ENCODE measurements at places on chromosomes 1 and 21.

GRCh38 chr1:173784997-173785396 is 39.5 kb upstream of the DARS2 start:
- DNase-seq, result no peak

DNA sequence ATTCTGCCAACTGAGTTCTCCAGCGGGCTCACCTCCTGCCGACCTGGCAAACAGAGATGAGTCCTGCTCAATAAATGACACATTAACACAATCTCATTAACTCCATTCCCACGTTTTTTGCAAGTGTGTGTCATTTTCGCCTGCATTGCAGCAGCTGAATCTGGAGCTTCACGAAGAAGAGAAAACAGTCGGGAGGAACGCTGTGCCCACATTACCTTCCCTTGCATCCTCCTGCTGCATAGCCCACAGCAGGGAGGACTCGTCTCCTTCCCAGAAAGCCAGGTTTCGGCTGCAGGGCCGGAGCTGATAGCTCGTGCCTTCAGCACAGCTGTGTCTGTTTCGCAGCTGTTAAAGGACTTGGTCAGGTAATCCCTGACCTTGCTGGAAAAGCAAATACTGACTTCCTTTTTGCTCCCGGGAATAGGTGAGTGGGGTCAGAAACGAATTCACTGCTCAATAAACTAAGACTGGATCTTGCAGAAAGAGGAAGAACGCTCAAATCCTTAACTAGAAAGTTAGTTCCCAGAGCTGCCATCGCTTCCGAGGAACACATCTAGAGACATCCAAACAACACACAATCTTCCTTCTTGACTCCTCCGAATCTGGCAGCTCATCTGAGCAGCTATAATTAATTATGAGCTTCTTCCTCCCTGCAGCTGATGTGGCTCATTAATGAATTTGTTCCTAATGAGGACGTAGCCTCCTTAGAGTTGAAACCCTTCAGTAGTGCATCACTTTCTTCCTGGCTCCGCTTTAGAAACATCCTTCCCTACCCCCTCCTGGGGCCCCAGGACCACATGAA is 33.0 kb downstream of the KANK4 start:
- no peak for DNase-seq

DNA sequence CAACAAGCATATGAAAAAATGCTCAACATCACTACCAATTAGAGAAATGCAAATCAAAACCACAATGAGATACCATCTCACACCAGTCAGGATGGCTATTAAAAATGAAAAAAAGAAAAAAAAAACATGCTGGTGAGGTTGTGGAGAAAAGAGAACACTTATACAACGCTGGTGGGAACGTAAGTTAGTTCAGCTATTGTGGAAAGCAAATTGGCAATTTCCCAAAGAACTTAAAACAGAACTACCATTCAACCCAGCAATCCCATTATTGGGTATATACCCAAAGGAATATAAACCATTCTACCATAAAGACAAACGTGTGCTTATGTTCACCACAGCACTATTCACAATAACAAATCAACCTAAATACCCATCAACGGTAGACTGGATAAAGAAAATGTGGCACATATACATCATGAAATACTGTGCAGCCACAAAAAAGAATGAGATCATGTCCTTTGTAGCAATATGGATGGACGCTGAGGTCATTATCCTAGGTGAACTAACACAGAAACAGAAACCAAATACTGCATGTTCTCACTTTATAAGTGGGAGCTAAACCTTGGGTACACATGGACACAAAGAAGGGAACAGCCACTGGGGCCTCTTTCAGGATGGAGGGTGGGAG is 49.5 kb downstream of the LYST start:
- DNase-seq, result no peak

GRCh38 chr1:2463396-2463795 is 12.7 kb upstream of the PLCH2 start:
- DNase-seq, result no peak

DNA sequence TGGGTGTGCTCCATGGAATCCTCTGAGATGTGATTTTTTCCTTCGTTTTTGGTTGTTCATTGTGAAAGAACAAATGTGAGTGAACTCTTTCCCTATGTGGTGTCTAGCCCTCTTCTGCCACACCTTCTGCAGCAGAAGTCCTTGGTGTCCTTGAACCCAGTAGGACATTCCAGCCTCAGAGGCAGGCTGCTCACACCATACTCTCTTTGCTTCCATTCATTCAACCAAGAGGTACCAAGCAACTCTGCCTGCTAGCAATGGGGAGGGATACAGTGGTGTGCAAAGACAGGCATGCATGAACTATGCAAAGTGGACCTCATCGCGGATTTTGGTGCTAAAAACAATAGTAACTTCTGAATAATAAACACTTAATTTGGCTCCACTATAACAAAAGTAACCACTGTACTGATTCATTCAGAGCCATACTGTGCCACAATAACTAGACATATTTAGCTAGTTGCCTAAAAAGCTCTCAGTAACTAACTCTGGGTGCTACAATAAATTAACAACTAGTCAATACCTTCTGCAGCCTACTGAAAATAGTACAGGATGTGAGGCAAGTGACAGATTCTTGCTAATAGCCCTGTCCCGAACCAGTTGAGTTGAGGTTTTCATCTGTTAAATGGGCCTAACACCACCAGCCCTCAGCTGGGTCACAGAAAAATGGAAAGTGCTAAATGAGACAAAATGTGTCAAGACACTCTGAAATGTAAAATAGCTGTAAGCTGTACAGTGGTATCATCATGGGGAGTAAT is 155.4 kb downstream of the SLC45A1 start:
- DNase-seq, result no peak

- DNase-seq, result no peak
Observed at GRCh38 chr1:243441601-243442000, 185.8 kb downstream of the SDCCAG8 start.

GRCh38 chr1:170215072-170215885 is 69.5 kb downstream of the NTMT2 start:
- no peak for DNase-seq

DNA sequence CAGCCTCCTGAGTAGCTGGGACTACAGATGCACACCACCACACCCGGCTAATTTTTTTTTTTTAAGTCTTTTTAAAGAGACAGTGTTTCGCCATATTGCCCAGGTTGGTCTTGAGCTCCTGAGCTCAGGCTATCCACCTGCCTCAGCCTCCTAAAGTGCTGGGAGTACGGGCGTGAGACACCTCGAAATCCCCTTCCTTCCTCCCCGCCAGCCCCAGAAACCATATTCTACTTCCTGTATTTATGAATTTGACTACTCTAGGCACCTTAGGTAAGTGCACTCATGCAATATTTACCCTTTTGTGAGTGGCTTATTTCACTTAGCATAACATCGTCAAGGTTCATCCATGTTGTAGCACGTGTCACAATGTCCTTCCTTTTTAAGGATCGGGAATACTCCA is 6.9 kb upstream of the LRP8 start:
- DNase-seq, result no peak

DNA sequence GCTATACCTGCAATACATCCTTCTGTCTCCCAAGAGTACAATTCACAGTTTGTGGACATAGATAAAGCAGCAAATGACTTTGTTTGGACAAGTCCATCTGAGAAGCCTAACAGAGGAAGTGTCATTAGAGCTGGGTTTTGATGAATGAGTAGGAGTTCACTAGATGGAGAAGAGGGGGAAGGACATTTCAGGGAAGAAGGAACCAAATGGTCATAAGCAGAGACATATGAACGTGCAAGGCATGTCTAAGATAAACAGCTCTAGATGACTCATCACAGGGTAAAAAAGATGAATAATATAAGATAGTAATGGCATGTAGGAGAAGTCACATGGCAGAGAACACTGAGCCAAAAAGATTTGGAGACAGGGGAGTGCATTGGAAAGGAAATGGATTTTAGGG is 54.5 kb downstream of the HMGB4 start:
- DNase-seq, result no peak

GRCh38 chr1:157163273-157164127 is 25.3 kb upstream of the ETV3 start:
- peak; percentile 13 for DNase-seq

- peak; percentile 64 for DNase-seq
Observed at GRCh38 chr1:226121587-226122400, 59.3 kb downstream of the H3-3A start.

GRCh38 chr1:45880930-45881329 is 77.5 kb downstream of the MAST2 start:
- DNase-seq, result no peak

GRCh38 chr1:179202161-179202560 is 27.3 kb downstream of the ABL2 start:
- no peak for DNase-seq

DNA sequence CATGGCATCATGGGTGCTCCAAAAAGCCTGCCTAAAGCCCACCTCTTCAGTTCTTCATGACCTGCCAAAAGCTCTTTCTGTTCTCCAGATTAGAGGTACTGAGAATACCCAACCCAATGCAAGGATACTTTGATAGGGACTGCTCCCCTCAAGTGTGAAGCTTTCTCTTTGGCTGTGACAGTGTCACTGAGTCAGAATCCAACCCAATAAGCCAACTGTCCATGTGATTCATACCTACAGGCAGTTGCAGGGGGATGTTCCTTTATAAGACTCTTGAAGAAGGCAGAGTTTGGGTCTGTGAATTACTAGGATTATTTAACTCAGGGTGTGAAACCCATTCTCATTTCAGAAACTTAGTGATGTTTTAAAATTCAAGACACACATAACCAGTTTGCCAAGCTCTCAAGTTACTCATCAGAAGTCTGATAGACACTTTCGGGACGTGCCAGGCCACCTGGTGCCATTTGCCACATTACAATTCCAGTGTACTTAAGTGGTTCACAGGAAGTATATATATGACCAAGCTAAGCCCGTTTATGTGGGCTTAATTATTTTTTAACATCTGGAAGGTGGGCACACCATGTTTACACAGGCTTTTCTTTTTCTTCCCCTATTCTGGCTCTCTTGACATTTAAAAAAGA is 265.8 kb downstream of the NFIA start:
- no peak for DNase-seq

DNA sequence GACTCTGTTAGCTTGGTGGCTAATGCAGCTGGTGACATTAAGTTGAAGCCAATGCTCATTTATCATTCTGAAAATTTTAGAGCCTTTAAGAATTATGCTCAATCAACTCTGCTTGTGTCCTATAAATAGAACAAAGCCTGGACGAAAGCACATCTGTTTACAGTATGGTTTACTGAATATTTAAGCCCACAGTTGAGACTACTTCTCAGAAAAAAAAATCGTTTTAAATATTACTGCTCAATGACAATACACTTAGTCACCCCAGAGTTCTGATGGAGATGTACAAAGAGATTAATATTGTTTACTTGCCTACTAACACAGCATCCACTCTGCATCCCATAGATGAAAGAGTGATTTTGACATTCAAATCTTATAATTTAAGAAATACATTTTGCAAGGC is 79.6 kb downstream of the NEGR1 start:
- no peak for DNase-seq

DNA sequence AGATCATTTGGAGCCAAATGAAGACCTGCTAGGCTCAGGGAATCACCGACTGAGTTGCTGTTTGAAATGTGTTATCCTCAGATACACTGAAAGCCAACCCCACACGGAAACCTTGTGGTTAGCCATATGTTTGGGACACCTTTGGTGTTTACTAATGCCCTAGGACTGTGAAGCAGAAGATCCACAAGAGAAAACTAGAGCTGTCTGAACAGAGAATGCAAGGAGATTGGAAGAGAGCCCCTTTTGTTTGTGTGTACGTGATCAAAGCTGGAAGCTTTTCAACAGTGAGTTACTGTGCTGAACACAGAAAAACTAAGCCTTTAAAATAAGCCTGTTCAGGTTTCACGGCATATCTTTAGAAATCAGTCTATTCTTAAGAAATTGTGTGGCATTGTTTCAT is 908.2 kb upstream of the ADGRL2 start:
- DNase-seq, result no peak

GRCh38 chr1:223678841-223679240 is 13.3 kb upstream of the CAPN8 start:
- no peak for DNase-seq

DNA sequence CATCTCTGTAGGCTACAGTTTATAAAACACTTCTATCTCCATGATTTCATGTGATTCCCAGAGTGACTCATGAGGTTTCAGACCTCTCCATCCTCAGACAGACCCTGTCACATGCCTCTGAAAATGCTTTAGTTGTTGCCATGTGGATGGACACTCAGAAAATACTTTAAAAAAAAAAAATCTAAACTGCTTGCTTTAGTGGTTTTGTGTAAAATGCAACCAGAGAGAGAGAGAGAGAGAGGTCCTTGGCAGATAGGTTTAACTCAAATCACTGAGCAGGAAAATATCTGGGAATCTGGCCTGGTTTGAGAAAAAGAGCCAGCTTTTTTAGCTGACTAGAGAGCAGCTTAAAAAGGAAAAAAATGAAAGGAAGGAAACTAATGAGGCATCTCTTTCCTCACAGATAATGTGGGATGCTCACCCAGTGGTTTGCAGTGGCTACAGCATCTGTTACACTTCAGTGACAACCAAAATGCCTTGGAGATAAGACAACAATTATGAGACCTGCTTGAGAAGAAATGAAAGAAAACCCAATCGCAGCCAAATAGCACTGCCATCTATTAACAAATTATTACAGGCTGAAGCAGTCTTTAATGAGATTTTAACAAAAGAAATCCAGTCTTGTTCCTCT is 54.6 kb upstream of the SYT14 start:
- DNase-seq, result no peak

- DNase-seq, result no peak
Observed at GRCh38 chr1:156953571-156953970, 33.1 kb downstream of the LRRC71 start.

- DNase-seq, result no peak
Observed at GRCh38 chr1:25128121-25128621, 104.1 kb downstream of the SYF2 start.

DNA sequence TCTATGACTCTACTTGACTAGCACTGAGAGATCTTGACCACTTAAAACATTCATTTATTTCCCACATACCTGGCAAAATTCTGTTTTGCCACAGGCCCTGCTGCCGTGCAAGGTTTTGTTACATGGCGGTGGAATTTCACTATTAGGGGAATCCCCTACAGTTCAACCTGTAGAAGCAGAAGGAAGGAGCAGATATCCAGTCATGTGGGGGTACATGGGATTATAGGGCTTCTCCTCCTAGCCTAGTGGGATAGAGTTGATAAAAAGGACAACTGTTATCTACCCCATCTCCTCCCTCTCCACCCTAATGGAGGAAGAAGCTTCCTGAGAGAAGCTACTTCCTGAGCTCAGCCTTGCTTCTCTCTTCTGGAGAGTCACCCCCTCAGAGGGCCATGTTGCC is 17.7 kb upstream of the PROK1 start:
- DNase-seq, result no peak

GRCh38 chr1:66416295-66416694 is 117.7 kb upstream of the SGIP1 start:
- DNase-seq, result no peak

DNA sequence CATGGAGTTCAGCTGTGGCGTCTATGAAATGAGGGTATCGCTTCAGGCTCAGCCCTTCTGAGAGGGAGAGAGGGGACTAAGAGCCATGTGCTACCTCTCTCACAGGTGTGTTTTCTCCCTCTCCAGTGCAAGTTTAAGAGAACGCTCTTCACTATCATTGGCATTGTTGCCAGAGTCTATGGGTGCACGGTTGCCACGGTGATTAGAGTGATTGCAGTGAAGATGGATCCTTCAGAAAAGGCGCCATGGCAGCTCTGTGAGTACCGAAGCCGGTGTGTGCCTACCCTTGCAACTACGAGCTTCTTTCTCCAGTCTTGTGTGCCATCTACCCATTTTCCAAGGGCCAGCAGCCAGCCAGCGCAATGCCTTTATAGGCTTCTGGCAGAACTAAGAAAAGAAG is 290.5 kb downstream of the OMA1 start:
- DNase-seq, result no peak

- no peak for DNase-seq
Observed at GRCh38 chr1:99636647-99637175, 9.2 kb upstream of the PALMD start.

GRCh38 chr1:32393832-32394140 is 455 bp downstream of the BSDC1 start:
- no peak for DNase-seq

All from substantia nigra (tissue), 51 donors.